ENCODE measurements at places on chromosomes 5 and 9. TPM values are rescaled to one million over a fixed set of nuclear protein-coding genes. Genes with fewer than 3 reads are reported as not detected.

ALDOB gene
- not detected for total RNA-seq

RC3H2 gene
- total RNA-seq = 53.5 TPM

CCNJL gene
- total RNA-seq = 0.85 TPM

RNF208 gene
- total RNA-seq = 0.28 TPM

TMEM232 gene
- total RNA-seq = 4.8 TPM

ACTL7B gene
- total RNA-seq = not detected

LCN9 gene
- total RNA-seq = not detected

MARCHF3 gene
- 49.6 TPM for total RNA-seq

ASTN2 gene
- total RNA-seq = 8.2 TPM

GMCL2 gene
- total RNA-seq = not detected

Measured in regular cardiac myocyte (primary cell).